Mucosa of descending colon (tissue), 3 donors: ENCODE measurements at places on chromosomes 2 and 18. TPM values are rescaled to one million over a fixed set of nuclear protein-coding genes. Genes with fewer than 3 reads are reported as not detected.

DNAH6 gene
- total RNA-seq, result 1.2 TPM

FAM161A gene
- 1.2 TPM for total RNA-seq

MAPK4 gene
- total RNA-seq, result 0.41 TPM

BMP10 gene
- 0.43 TPM for total RNA-seq

SLC30A3 gene
- 0.12 TPM for total RNA-seq

ACOXL gene
- 1.2 TPM for total RNA-seq

CDKL4 gene
- not detected for total RNA-seq

RAD51AP2 gene
- 0.09 TPM for total RNA-seq

TMEM198 gene
- total RNA-seq, result 0.69 TPM

ERMN gene
- 0.06 TPM for total RNA-seq

AMER3 gene
- 0.55 TPM for total RNA-seq

C2orf80 gene
- not detected for total RNA-seq

CXCR2 gene
- total RNA-seq, result 0.35 TPM

LCT gene
- total RNA-seq, result 0.09 TPM

DNAH7 gene
- 3.0 TPM for total RNA-seq

STPG4 gene
- total RNA-seq, result 0.46 TPM
